ENCODE measurements at places on chromosomes 1 and 21.
A peak's percentile ranks its signal among the peaks of the same experiment; 100 is the strongest.

DNA sequence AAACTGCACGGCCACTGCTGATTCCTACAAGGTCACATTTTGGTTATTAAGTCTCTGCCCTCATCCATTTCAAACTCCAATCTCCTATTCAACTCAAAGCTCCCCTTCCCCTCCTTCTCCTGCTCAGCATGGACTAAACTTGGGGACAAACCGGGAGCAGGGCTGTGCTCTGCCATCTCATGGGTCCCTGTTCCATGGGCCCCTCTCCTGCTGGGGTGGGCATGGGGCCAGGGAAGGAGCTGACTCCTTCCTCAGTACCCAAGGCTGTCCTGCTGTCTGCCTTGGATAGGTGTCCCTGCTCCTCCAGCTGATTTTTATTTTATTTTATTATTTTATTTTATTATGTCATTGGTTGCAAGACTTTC is 27.1 kb downstream of the TNNT2 start:
- DNase-seq: no peak

GRCh38 chr1:237814319-237814924 is 76.3 kb downstream of the ZP4 start:
- DNase-seq: no peak

- no peak for DNase-seq
These were observed 10.8 kb downstream of the NHLH1 start for GRCh38 chr1:160377585-160378206.

DNA sequence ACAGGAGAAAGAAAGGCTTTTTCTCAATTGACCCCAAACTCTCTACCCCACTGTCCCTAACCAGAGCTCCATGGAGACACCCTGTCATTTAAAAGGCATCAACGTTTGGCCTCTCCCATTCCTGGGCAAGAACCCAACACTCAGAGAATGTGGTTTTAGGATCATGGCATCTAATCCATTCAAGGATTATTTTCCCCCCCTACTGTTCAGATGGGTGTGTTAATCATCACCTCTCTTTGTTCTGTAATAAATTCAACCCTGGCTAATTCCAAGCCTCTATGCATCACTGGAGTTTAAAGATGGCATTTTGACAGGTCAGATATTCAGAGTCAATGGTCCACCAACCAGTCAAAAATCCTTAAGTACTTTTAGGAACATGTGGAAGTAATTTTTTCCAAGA is 42.7 kb downstream of the TBX15 start:
- DNase-seq: no peak

DNA sequence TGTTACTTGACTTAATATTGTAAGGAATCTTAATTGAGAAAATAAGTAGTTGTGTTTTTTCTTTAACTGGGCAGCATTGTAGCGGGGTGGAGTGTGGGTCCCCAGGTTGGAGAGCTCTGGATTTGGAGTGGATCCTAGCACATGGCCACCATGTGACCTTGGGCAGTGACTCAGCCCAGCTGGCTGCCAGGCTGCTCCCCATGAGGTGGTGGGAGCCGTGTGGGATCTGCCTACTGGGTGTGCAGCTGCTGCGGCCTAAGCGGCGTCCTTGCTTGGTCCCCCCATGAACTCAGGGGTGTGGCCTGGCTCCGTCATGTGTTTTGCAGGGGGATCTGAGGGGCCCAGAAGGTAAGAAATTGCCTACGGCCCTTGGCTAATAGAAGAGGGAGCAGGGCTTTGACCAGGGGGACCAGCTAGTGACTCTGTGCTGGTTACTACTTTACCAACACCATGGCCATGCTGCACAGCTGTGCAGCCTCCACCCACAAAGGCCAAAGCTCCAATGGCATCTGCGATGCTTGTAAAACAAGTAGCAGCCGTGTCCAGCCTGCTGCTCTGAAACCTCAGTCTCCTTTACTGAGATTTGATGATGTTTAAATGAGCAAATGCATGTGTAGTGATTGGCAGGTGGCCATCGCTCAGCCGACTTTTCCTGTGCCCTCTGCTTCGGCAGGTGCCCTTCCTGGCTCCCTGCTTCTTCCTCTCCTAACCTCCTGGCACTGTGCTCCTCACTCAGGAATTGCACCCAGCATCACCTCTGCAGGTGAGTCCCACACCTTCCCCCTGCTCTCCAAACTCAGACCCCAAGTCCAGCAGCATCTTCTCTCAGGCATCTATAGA is 68.3 kb downstream of the ADARB1 start:
- no peak for DNase-seq

GRCh38 chr21:34554227-34554626 is 42.2 kb upstream of the KCNE1 start:
- no peak for DNase-seq

DNA sequence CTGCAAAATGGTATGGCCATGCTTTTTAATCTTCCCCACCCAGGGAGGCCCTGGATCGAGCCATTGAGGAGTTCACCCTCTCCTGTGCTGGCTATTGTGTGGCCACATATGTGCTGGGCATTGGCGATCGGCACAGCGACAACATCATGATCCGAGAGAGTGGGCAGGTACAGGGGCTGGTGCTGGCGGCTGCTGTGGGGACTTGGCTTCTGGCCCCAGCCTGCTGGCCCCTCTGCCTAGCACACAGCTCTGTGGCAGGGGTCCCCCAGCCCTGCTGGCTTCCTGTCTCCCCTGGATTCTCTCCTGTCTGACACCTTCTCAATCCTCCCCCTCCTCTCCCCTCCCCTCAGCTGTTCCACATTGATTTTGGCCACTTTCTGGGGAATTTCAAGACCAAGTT is 72.4 kb downstream of the PIK3CD start:
- no peak for DNase-seq

- no peak for DNase-seq
These were observed 26.2 kb downstream of the UMODL1 start for GRCh38 chr21:42097274-42097673.

DNA sequence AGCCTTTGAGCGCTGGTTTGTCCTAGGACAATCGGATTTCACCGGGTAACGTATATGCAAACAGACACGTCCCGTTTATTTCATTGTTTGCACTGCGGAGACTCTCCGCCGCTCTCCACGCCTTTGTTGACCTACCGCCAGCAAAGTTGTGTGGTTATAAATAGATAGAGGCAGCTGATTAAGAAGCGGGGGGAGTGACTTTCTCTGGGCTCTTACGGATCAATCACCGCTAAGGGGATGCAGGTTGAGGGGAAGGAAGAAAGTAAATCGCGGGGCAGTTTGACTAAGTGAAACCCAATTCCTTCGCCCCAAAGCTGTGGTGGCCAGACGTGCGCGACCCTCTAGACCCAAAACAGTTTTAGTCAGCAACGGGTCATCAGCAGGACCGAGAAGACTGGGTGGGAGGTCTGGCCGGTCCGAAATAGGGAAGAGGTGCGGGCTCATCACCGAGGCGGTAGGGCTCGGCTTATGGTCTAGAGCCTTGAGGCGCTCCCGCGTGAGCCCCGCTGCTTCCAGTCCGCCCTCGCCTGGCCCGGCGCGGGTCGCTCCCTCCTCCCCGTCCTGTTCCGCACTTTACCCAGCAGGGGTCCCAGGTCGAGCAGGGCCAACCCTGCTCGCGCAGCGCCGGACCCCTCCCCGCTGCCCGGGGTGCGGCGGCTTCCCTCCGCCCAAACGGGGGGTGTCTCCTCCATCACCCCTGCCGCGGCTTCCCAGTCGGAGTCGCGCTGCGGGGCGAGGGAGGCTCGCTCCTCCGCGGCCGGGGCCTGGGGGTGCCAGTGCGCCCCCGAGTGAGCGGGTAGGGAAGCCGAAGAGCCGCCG is 120.8 kb upstream of the RRP15 start:
- DNase-seq: no peak

DNA sequence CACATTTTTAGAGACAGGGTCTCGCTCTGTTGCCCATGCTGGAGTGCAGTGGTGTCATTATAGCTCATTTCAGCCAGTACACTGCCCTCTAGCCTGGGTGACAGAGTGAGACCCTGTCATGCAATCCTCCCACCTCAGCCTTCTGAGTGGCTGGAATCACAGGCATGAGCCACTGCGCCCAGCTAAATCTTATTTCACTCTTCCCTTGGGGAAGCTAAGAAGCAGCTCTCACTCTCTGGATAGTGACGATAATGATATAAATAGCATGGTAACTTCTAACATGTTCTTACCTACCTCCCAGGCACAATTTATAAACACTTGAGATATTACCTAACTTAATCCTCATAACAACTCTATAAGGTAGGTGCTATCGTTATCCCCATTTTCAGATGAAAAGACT is 24.9 kb downstream of the IQGAP3 start:
- DNase-seq: no peak

GRCh38 chr1:31371121-31371959 is 1.5 kb downstream of the FABP3 start:
- no peak for DNase-seq

DNA sequence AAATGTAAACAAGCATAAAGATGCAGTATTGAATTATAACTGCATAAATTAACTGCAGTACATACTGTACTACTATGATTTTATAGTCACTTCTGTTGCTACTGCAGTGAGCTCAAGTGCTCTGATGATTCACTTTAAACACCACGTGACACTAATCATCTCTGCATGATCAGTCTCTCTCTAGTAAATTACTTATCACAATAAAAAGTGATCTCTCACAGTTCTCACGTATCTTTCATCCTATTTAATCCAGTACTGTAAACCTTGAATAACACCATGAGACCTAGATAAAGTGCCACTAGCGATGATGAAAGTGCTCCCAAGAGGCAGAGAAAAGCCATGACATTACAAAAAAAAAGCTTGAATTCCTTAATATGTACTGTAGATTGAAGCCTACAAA is 1242.0 kb downstream of the AMY1C start:
- no peak for DNase-seq

GRCh38 chr1:110630839-110631663 is 24.9 kb upstream of the KCNA2 start:
- DNase-seq: peak; percentile 76

- DNase-seq: no peak
These were observed 2.6 kb downstream of the LRRC41 start for GRCh38 chr1:46300673-46301405.

DNA sequence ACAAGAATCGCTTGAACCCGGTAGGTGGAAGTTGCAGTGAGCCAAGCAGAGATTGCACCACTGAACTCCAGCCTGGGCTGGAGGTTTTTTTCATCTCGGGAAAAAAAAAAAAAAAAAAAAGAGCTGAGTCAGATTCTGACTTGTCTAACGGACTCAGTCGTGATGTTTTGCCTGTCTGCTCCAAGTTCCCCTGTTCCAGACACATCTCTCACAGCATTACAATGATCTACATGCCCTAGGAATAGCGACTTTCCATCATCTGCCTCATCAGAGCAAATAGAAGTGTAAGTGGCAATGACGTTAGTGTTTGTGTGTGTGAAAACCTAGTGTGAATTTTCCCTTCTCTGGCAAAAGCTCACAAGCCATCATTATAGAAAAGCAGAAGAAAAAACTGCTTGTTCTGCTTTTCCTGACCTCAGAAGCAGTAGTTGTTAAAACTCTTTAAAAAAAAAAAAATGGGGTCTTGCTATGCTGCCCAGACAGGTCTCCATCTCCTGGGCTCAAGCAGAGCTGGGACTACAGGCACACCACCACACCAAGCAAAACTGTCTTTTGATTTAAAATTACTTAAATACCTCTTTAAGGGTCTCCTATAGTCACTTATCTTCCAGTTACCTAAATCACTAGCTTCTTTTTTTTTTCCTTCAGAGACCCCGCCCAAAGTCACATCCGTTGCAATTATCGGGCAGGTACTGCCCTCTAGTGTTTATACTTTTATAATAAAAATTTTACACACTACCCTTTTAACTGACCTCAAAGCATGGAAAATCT is 37.3 kb downstream of the PLEKHO1 start:
- no peak for DNase-seq

DNA sequence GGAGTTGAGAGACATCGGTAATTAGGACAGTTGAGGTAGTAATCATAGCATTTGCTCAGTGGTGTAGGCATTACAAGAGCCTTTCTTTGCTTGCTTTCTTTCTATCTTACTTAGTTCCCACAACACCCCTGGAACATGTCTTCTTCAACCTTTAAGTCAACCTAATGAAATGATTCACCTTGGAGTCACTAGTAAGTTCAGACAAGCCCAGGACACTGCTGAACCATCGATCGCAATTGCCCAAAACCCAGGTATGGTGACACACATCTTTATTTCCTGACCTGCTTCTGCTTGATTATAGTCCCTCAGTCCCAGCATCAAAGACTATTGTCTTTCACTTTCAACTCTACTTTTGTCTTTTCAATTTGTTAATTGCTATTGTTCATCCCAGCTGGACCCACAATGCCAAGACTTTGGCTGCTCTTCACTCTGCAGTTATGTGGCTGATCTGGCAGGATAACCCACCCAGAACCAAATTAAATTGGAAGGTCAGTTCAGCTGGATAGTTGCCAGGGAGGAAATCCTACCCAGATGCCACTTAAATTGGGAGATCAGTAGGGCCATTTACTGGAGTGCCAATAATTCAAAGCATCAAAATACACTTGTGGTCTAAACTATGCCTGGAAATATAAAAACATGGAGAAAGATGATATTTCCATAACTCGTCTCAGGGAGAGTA is 272.9 kb downstream of the RWDD3 start:
- no peak for DNase-seq

DNA sequence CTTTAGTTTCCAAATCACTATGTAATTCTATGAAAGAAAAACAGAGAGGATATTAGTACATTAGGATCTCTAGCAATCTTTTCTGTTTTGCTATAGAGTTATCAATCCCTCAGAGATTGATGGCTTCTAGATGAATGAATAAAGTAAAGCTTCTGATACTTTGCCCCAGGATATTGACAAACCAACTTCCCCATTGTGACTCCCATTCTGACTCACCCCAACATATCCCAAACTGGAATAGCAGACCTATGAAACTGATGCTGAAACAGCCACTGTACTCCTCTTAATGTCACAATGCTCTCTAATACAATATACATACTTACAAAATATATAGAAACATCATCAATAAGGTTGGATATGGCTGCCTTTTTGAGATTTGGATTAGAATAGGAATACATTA is 442.1 kb upstream of the NR5A2 start:
- DNase-seq: no peak

GRCh38 chr1:7644086-7644485 is 127.0 kb upstream of the VAMP3 start:
- no peak for DNase-seq

- no peak for DNase-seq
These were observed 33.6 kb downstream of the SPAG17 start for GRCh38 chr1:118151312-118151937.

GRCh38 chr1:101077849-101078248 is 52.3 kb upstream of the DPH5 start:
- DNase-seq: no peak

GRCh38 chr1:199122532-199123311 is 483.9 kb downstream of the PTPRC start:
- DNase-seq: no peak

- no peak for DNase-seq
These were observed 81.7 kb upstream of the TMPRSS2 start for GRCh38 chr21:41589620-41590175.

DNA sequence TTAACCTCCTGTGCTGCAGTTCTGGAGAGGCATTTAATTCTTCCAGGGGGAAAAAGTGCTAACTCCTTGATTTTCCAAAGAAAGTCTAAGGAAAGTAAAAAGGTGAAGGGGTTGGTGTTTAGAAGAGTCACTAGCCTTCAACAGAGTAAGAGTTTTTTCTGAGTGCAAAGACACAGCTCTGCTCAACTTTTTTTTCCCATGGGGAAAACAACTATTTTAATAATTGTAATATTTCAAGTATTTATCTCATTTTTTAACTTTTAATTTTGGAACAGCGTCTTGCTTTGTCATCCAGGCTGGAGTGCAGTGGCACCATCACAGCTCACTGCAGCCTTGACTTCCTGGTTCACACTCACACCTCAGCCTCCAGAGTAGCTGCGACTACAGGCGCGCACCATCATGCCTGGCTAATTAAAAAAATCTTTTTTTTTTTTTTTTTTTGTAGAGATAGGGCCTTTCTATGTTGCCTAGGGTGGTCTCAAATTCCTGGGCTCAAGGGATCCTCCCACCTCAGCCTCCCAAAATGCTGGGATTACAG is 202.6 kb downstream of the APP start:
- no peak for DNase-seq

Data from central memory CD8-positive, alpha-beta T cell (primary cell).